A549 treated with GW870086 at 1 μM for 4 hours (cell line): ENCODE measurements at places on chromosomes 2 and 18. TPM values are rescaled to one million over a fixed set of nuclear protein-coding genes. Genes with fewer than 3 reads are reported as not detected.

The SERPINB12 gene
- not detected in 5 replicates for total RNA-seq

The LMAN2L gene
- 18.9 to 21.6 TPM (median 21.5 TPM) in 5 replicates for total RNA-seq

The MOGAT1 gene
- total RNA-seq: not detected in 5 replicates

The SLC23A3 gene
- total RNA-seq: 0.39 to 1.6 TPM (median 0.51 TPM) in 5 replicates

The PDE1A gene
- 0.15 to 0.19 TPM (median 0.17 TPM) in 4 of 5 replicates, not detected in the other for total RNA-seq

The TRPM8 gene
- total RNA-seq: 0.03 to 0.49 TPM (median 0.28 TPM) in 5 replicates

The IL1RL1 gene
- 0.53 to 1.4 TPM (median 0.83 TPM) in 5 replicates for total RNA-seq

The ATRAID gene
- total RNA-seq: 214 to 222 TPM (median 218 TPM) in 5 replicates

The GPR75 gene
- 1.4 to 1.7 TPM (median 1.5 TPM) in 5 replicates for total RNA-seq

The CENPA gene
- 39.4 to 55.7 TPM (median 51.1 TPM) in 5 replicates for total RNA-seq

The SIGLEC15 gene
- not detected in 5 replicates for total RNA-seq

The BUB1 gene
- 36.1 to 46.7 TPM (median 41.3 TPM) in 5 replicates for total RNA-seq

The ZNF24 gene
- total RNA-seq: 9.2 to 14.1 TPM (median 12.3 TPM) in 5 replicates

The MRO gene
- 0.08 to 0.47 TPM (median 0.26 TPM) in 4 of 5 replicates, not detected in the other for total RNA-seq

The SPATA3 gene
- total RNA-seq: not detected in 5 replicates

The SRD5A2 gene
- 0.02 to 0.06 TPM (median 0.05 TPM) in 4 of 5 replicates, not detected in the other for total RNA-seq

The PID1 gene
- total RNA-seq: 3.0 to 4.0 TPM (median 3.7 TPM) in 5 replicates

The GALNT13 gene
- total RNA-seq: 7.0 to 12.5 TPM (median 9.8 TPM) in 5 replicates

The RBM44 gene
- total RNA-seq: 0.23 to 0.33 TPM (median 0.24 TPM) in 4 of 5 replicates, not detected in the other

The HOXD12 gene
- not detected in 5 replicates for total RNA-seq

The HOXD9 gene
- total RNA-seq: 0.78 to 1.7 TPM (median 1.2 TPM) in 5 replicates

The GRHL1 gene
- 0.65 to 1.4 TPM (median 0.85 TPM) in 5 replicates for total RNA-seq

The FAM124B gene
- total RNA-seq: 0.05 TPM in 1 of 5 replicates, not detected in the others

The NT5DC4 gene
- not detected in 5 replicates for total RNA-seq

The NYAP2 gene
- total RNA-seq: not detected in 5 replicates

The IL37 gene
- not detected in 5 replicates for total RNA-seq

The CNRIP1 gene
- total RNA-seq: 1.7 to 2.2 TPM (median 1.9 TPM) in 5 replicates

The TBR1 gene
- total RNA-seq: 0.02 to 0.06 TPM (median 0.04 TPM) in 4 of 5 replicates, not detected in the other

The PSD4 gene
- 10.8 to 13.2 TPM (median 12.7 TPM) in 5 replicates for total RNA-seq

The POTEC gene
- not detected in 5 replicates for total RNA-seq

The COL5A2 gene
- total RNA-seq: 41.6 to 76.5 TPM (median 71.6 TPM) in 5 replicates

The DNAJC5G gene
- total RNA-seq: not detected in 5 replicates

The POMC gene
- total RNA-seq: not detected in 5 replicates

The UGT1A4 gene
- total RNA-seq: not detected in 5 replicates

The HPCAL1 gene
- total RNA-seq: 164 to 228 TPM (median 226 TPM) in 5 replicates

The EEF1B2 gene
- 1,006 to 1,130 TPM (median 1,045 TPM) in 5 replicates for total RNA-seq

The CDK15 gene
- total RNA-seq: not detected in 5 replicates

The VWC2L gene
- not detected in 5 replicates for total RNA-seq

The PPP1R1C gene
- total RNA-seq: 0.83 to 2.6 TPM (median 1.8 TPM) in 5 replicates

The HOXD11 gene
- 6.5 to 7.7 TPM (median 6.6 TPM) in 5 replicates for total RNA-seq

The ZNF521 gene
- total RNA-seq: not detected in 5 replicates

The ACADL gene
- 0.06 to 0.09 TPM (median 0.07 TPM) in 3 of 5 replicates, not detected in the others for total RNA-seq

The CCT7 gene
- 544 to 868 TPM (median 595 TPM) in 5 replicates for total RNA-seq
